WERI-Rb-1 (cell line): ENCODE measurements at places on chromosomes 13 and 19.
A peak's percentile ranks its signal among the peaks of the same experiment; 100 is the strongest.

- no peak for DNase-seq
Observed at GRCh38 chr13:43005460-43006236, 13.6 kb upstream of the EPSTI1 start.

DNA sequence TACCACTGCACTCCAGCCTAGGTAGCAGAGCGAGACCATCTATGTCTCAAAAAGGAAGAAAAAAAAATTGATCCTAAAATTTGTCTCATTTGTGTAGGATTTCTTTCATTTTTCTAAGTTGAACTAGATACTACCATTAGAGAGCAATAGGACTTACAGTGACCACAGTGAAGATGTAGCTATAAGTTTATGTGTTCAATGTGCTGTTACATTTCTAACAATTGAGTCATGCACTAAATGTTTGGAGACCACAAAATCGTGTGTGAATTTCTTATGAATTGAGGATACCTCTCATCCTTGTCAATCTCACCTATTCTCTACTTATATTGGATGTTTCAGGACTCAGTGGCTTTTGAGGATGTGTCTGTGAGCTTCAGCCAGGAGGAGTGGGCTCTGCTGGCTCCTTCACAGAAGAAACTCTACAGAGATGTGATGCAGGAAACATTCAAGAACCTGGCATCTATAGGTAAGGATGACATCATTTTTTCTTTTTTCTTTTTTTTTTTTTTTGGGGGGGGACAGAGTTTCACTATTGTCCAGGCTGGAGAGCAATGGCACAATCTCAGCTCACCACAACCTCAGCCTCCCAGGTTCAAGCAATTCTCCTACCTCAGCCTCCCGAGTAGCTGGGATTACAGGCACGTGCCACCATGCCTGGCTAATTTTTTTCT, 12.8 kb downstream of the ZNF791 start:
- DNase-seq, result no peak

- no peak for DNase-seq
Observed at GRCh38 chr19:46391296-46392251, 21.8 kb downstream of the CCDC8 start.

DNA sequence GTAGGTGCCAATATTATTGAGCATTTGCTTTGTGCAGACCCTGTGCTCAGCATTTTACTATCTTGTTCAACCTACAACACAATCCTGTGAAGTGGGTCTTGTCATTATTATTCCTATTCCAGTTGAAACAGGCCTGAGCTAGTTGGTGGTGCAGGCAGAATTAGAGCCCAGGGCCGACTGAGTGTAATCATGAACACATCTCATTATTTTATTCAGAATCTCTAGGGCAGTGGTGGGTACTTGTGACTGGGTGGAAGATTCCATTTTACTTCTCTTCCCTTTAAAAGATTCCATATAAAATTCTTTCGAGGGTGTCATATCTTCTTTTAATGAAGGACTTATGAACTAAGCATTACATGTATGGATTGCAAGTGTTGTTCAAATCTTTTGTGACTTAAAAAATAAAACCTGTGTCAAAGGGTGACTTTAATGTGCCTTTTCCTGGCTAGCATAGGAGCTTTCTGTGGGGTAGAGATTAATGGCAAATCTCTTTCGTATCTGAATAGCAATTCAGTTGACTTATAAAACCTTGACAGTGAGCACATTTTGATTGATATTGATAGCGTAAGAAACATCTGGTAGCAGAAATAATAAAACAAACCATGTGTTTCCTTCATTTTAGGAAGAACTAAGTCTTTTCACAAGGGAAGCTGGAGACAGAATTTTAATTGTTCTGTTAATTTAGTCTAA, 20.3 kb downstream of the B3GLCT start:
- no peak for DNase-seq

- DNase-seq, result peak; percentile 42
Observed at GRCh38 chr19:50906217-50906616, 5.0 kb downstream of the KLK4 start.

GRCh38 chr13:46801858-46802257, 4.9 kb upstream of the ESD start:
- no peak for DNase-seq

- no peak for DNase-seq
Observed at GRCh38 chr13:39364947-39365468, 238.0 kb downstream of the LHFPL6 start.

DNA sequence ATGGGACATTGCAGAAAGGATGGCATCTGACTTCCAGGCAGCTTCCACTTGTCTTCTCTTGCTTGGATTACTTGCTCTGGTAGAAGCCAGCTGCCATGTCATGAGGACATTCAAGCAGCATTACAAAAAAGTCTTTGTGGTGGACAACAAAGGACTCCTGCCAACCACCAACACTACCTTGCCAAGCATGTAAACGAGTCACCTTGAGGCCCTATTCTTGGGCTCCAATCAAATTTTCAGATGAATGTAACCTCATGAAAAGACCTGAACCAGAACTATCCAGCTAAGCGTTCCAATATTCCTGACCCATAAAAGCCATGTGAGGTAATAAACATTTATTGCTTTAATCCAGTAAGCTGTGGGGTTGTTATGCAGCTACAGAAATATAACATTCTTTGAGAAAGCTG, 12.5 kb downstream of the PROSER1 start:
- DNase-seq, result no peak
